ENCODE measurements at places on chromosomes 7 and 10. TPM values are rescaled to one million over a fixed set of nuclear protein-coding genes. Genes with fewer than 3 reads are reported as not detected.

GRCh38 chr7:80520199-80520598, 8.3 kb upstream of the GNAT3 start:
- no peaks in the 10 kb centered on the region for H3K4me1 ChIP-seq
- no peaks in the 10 kb centered on the region for H3K27me3 ChIP-seq
- DNase-seq: no peak
- no peak overlapping the region for H3K27ac ChIP-seq
- no peaks in the 10 kb centered on the region for H3K36me3 ChIP-seq
- no peak overlapping the region for H3K4me3 ChIP-seq

- no peak for DNase-seq
- H3K4me3 ChIP-seq: no peak overlapping the region
- H3K27ac ChIP-seq: no peak overlapping the region
- H3K4me1 ChIP-seq: peaks cover 56% of the 10 kb centered on the region
Observed at GRCh38 chr10:11161096-11161495, 143.4 kb downstream of the CELF2 start.

- no peak for DNase-seq
- no peaks in the 10 kb centered on the region for H3K36me3 ChIP-seq
- peaks cover 5% of the 10 kb centered on the region for H3K4me1 ChIP-seq
- peaks cover 10% of the 10 kb centered on the region for H3K27me3 ChIP-seq
Observed at GRCh38 chr10:34719746-34720145, 95.3 kb downstream of the PARD3 start.

- no peak overlapping the region for H3K27ac ChIP-seq
- DNase-seq: no peak
- no peaks in the 10 kb centered on the region for H3K36me3 ChIP-seq
- no peaks in the 10 kb centered on the region for H3K27me3 ChIP-seq
Observed at GRCh38 chr10:33616956-33617355, 282.5 kb upstream of the NRP1 start.

- H3K27me3 ChIP-seq: peaks cover 45% of the 10 kb centered on the region
- no peak overlapping the region for H3K27ac ChIP-seq
- H3K4me1 ChIP-seq: peaks cover 2% of the 10 kb centered on the region
Observed at GRCh38 chr7:151541709-151542499, 22.2 kb upstream of the RHEB start.

GRCh38 chr7:130893441-130893894, 159.5 kb upstream of the KLF14 start:
- H3K4me1 ChIP-seq: peaks cover 51% of the 10 kb centered on the region
- no peak for DNase-seq
- peaks cover 22% of the 10 kb centered on the region for H3K36me3 ChIP-seq
- no peaks in the 10 kb centered on the region for H3K27me3 ChIP-seq
- H3K4me3 ChIP-seq: no peak overlapping the region

DNA sequence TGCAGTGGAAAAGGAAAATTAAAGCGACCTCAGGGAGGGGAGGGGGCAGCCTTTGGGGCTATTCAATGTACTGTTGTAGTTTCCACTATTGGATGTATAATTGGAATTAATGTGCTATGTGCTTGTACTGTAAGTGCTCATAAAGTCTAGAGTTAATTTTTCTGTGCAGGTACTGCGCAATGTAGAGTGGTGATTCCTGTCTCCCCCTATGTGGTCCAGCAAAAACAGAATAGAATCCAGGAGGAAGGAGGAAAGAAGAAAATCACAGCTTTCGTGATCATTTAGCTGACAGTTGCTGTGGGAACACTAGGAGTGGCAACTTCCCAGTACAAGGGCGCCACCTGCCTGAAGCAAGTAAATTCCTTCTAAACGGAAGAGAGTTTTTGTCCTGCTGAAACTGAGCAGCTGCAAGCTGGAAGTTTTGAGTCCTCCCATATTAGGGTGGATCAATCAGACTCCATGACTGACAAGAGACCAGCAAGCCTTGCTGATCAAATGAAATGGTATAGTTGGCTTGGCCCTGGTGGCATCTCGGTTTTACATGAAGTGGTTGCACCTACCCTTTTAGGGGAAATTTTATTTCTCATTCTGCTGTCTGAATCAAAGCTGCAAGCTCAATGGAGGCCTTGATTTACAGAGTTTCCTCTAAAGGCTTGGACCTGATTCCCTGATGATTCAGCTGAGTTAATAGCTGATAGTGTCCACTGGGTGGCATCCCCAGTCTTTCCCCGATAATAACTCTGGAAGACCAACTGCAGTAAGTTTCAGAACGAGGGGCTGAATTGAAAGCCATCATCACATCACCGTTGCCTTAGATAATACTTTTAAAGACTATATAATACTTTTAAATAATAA, 299.8 kb downstream of the HGF start:
- no peaks in the 10 kb centered on the region for H3K27me3 ChIP-seq
- H3K36me3 ChIP-seq: no peaks in the 10 kb centered on the region
- no peaks in the 10 kb centered on the region for H3K4me1 ChIP-seq
- DNase-seq: no peak
- H3K4me3 ChIP-seq: no peak overlapping the region

GRCh38 chr10:25633542-25633941, 300.5 kb upstream of the MYO3A start:
- H3K27ac ChIP-seq: no peak overlapping the region
- no peaks in the 10 kb centered on the region for H3K4me1 ChIP-seq
- no peaks in the 10 kb centered on the region for H3K36me3 ChIP-seq
- DNase-seq: no peak
- no peaks in the 10 kb centered on the region for H3K27me3 ChIP-seq
- no peak overlapping the region for H3K4me3 ChIP-seq

DNA sequence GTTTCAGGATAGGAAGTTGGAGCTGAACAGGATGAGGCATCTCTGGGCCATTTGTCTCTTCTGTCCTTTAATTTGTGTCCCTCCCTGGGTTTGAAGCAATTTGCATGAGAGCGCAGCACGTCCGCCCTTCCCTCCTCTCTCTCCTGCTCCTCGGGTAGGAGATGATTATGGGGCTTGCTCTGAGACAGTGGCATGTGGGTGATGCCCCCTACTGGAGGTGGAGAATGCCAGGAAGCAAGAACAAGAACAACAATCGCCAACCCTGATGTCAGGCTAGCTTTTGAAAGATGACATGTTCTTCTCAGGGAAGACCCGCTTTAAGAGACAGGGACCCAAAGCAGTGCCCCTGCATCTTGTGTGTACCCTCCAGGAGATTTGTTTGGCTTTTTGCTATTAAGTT, 63.9 kb upstream of the LOXL4 start:
- H3K36me3 ChIP-seq: no peaks in the 10 kb centered on the region
- no peak for DNase-seq
- no peak overlapping the region for H3K4me3 ChIP-seq
- peaks cover 8% of the 10 kb centered on the region for H3K27me3 ChIP-seq

GRCh38 chr7:148507787-148508186, 82.8 kb upstream of the C7orf33 start:
- no peak for DNase-seq
- no peaks in the 10 kb centered on the region for H3K36me3 ChIP-seq
- peaks cover 2% of the 10 kb centered on the region for H3K4me1 ChIP-seq
- no peak overlapping the region for H3K27ac ChIP-seq
- H3K27me3 ChIP-seq: peaks cover 7% of the 10 kb centered on the region
- H3K4me3 ChIP-seq: no peak overlapping the region

DNA sequence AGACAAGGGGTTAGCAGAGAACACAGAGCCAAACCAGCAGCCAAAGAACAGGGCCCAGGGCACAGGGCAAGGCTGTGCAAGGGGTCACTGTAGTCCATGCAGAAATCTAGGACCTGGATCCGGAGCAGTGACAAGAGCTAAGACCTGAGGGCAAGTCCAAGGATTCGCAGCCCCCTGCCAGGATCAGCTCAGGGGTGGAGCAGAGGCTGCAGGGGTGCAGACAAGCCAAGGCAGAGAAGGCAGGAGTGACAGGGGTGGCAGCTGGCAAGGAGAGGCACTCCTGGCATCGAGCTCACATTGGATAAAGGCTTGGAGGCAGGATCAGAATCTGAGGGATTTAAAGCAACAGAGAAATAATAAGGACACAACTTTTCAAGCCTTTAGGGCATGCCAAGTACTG, 80.7 kb upstream of the NANOS1 start:
- no peak overlapping the region for H3K27ac ChIP-seq
- H3K4me3 ChIP-seq: no peak overlapping the region
- no peaks in the 10 kb centered on the region for H3K36me3 ChIP-seq
- H3K27me3 ChIP-seq: peaks cover 15% of the 10 kb centered on the region

DNA sequence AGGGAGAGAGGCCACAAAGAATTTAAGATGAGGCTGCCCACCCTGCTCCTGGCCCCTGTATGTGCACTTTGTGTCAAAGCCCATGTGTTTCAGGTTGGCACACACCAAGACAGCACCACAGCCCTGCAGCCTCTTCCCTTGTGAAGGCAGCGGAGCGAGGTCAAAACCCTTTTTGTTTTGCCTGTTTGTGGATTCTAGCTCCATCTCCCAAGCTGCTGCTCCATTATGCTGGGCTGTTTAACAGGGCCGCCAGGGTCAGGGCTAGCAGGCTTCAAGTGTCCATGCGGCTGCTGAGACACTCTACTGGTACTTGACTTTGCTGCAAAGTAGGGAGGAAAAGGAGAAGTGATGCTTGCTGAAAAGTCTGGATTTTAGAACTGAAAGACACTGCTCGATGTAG, 142.3 kb upstream of the EFCAB10 start:
- H3K4me3 ChIP-seq: no peak overlapping the region
- peaks cover 1% of the 10 kb centered on the region for H3K4me1 ChIP-seq
- no peak overlapping the region for H3K27ac ChIP-seq
- no peaks in the 10 kb centered on the region for H3K36me3 ChIP-seq

DNA sequence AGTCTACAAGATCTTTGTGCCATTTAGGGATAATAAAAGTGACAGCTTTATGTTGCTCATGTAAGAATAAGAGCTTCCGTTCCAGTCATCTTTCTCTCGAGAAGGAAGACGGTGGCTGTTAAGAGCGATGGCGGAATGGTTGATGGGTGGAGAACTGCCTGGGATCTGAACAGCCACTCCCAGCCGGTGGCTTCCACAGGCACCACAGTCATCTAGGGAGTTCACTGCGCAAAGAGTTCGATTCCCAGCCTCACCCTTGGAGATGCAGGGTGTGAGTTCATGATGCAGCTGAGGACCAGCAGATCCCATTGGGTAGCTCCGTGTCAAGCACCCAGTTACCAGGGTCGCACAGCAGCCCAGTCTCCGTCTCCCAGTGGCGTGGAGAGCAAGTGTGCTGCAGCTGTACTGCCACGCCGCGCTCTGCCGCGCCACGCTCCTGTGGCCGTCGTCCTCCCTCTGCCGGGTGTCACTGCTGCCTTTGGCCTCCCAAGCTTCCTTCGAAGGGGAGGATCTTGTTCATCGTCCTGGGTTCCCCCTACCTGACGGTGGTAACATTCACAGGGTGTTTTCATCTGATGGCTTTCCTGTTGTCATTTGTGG, 7.8 kb downstream of the SUN1 start:
- H3K27me3 ChIP-seq: no peaks in the 10 kb centered on the region
- H3K4me3 ChIP-seq: no peak overlapping the region
- H3K36me3 ChIP-seq: peaks cover 5% of the 10 kb centered on the region
- H3K4me1 ChIP-seq: peaks cover 8% of the 10 kb centered on the region
- H3K27ac ChIP-seq: no peak overlapping the region

DNA sequence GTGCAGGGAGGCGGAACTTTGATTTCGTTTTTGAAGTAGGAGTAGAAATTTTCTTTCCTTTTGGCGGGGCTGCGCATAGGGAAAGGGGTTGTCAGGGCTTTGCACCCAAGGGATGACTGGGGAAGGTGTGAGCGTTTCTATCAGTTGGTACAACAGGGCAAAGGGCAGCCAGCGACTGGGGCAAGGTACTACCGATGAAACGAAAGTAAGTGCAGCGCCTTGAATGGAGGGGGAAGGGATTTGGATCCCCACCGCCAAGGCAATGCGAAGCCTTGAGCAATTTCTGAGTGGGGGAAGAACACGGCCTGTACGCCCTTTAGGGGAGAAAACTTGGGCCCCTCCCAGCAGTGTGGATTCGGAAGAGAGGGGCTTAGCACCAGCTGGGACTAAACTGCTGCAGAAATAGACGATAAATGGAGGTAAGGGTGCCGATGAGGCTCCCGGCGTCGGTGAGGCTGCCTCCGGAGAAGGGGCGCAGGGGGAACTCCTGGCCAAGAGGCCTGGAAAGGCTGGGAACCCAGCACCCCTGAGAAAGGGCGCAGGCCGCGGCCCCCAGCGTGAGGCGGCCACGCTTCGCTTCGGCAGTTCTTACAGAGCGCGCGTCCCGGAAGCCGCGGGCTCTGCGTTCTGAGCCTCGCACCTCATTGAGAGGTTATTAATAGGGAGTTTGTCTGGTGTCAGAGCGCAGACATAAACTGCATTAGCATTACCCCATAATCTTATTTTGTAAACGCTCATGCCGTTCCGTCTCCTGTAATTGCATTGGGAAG, 10.0 kb upstream of the TLX1 start:
- peaks cover 19% of the 10 kb centered on the region for H3K4me1 ChIP-seq
- peak; percentile 65 for DNase-seq
- H3K27ac ChIP-seq: peak overlapping the region; percentile 89
- H3K4me3 ChIP-seq: peak overlapping the region; percentile 92
- peaks cover 62% of the 10 kb centered on the region for H3K27me3 ChIP-seq

- no peaks in the 10 kb centered on the region for H3K36me3 ChIP-seq
- no peak for DNase-seq
- peaks cover 2% of the 10 kb centered on the region for H3K4me1 ChIP-seq
- no peak overlapping the region for H3K27ac ChIP-seq
- H3K4me3 ChIP-seq: no peak overlapping the region
Observed at GRCh38 chr10:14365266-14365665, 34.5 kb upstream of the FRMD4A start.

GRCh38 chr7:7491044-7491443, 44.6 kb downstream of the COL28A1 start:
- H3K4me3 ChIP-seq: no peak overlapping the region
- DNase-seq: no peak
- H3K4me1 ChIP-seq: no peaks in the 10 kb centered on the region
- no peaks in the 10 kb centered on the region for H3K36me3 ChIP-seq

DNA sequence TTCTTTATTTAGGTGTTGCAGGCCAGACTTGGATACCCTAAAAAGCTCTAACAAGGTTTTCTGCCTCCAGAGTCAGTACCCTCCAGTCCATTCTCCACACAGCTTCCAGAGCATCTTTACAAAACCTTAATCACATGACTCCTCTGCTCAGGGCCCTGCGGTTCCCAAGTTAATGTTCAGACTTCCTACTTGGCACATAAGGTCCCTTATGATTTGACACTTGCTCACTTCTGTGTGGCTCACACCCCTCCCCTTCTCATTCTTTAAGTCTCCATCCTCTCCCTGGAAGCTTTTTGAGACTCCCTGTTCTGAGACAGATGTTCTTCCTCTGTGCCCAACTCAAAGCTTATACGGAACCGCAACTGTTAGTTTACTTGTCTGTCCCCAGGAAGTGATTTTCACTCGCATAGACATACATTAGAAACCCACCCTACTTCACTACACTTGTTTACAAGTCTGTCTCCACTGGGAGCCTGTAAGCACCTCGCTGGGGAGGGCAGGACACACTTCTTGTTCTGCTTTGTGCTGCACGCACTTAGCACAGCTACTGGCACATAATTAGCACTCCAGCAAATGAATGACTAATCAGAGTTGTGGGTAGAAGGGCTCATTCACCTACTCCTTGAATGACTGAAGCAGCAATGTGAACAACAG, 154.3 kb upstream of the LAMB4 start:
- no peaks in the 10 kb centered on the region for H3K27me3 ChIP-seq
- H3K27ac ChIP-seq: no peak overlapping the region
- peaks cover 8% of the 10 kb centered on the region for H3K4me1 ChIP-seq
- H3K4me3 ChIP-seq: peak overlapping the region; percentile 24
- DNase-seq: no peak

The PLAU gene
- total RNA-seq: 0.61 TPM

The PRSS37 gene
- not detected for total RNA-seq

The GDF2 gene
- not detected for total RNA-seq

The HOXA3 gene
- not detected for total RNA-seq

The ARHGAP21 gene
- total RNA-seq: 23.5 TPM

The GPR26 gene
- not detected for total RNA-seq

The KCNMA1 gene
- total RNA-seq: 0.39 TPM

The LIPJ gene
- total RNA-seq: 0.17 TPM

Data from activated naive CD8-positive, alpha-beta T cell treated with anti-CD3 and anti-CD28 coated beads, Interleukin-2, amount 10 ng/mL, durations not matched to agents 7 days and 5 days (primary cell).